CD14-positive monocyte (primary cell): ENCODE measurements at places on chromosomes 3 and 15. TPM values are rescaled to one million over a fixed set of nuclear protein-coding genes. Genes with fewer than 3 reads are reported as not detected.

The ADAMTS9 gene
- polyA plus RNA-seq = not detected

The PIGZ gene
- polyA plus RNA-seq = 1.9 TPM

The GOLGA8S gene
- 0.06 and 0.17 TPM in 2 replicates for polyA plus RNA-seq

The CYP11A1 gene
- not detected for polyA plus RNA-seq

The FANCD2OS gene
- polyA plus RNA-seq = not detected

The IL17RD gene
- polyA plus RNA-seq = not detected

The SLC9C1 gene
- not detected in 2 replicates for polyA plus RNA-seq

The VEPH1 gene
- not detected for polyA plus RNA-seq

The ZNF860 gene
- not detected for polyA plus RNA-seq

The GHRL gene
- polyA plus RNA-seq = 9.9 and 13.1 TPM in 2 replicates

The NANOGP8 gene
- polyA plus RNA-seq = not detected

The GP9 gene
- 0.18 TPM in 1 of 2 replicates, not detected in the other for polyA plus RNA-seq

The RABL3 gene
- polyA plus RNA-seq = 0.73 and 2.0 TPM in 2 replicates

The PPP1R14D gene
- polyA plus RNA-seq = not detected

The UBXN7 gene
- polyA plus RNA-seq = 13.6 TPM

The CSPG5 gene
- polyA plus RNA-seq = not detected

The RFC4 gene
- polyA plus RNA-seq = 2.2 and 6.2 TPM in 2 replicates

The C2CD4A gene
- not detected in 2 replicates for polyA plus RNA-seq

The NUDT16 gene
- polyA plus RNA-seq = 25.5 and 27.0 TPM in 2 replicates

The AMT gene
- 3.1 TPM for polyA plus RNA-seq

The GPR87 gene
- 0.15 TPM for polyA plus RNA-seq

The PEX11A gene
- polyA plus RNA-seq = 0.72 TPM

The DGKG gene
- 5.3 and 9.2 TPM in 2 replicates for polyA plus RNA-seq

The C3orf49 gene
- polyA plus RNA-seq = not detected

The LMAN1L gene
- 0.03 and 0.08 TPM in 2 replicates for polyA plus RNA-seq

The NME9 gene
- not detected for polyA plus RNA-seq

The RARB gene
- not detected for polyA plus RNA-seq

The TMEM44 gene
- polyA plus RNA-seq = not detected

The CFAP20DC gene
- polyA plus RNA-seq = not detected in 2 replicates

The TGM4 gene
- polyA plus RNA-seq = not detected

The DNAJC17 gene
- 15.7 TPM for polyA plus RNA-seq

The GNAT1 gene
- not detected for polyA plus RNA-seq

The CERS3 gene
- not detected for polyA plus RNA-seq

The CHRD gene
- polyA plus RNA-seq = not detected

The FBXW12 gene
- polyA plus RNA-seq = not detected

The ACAN gene
- not detected for polyA plus RNA-seq

The PLA2G4B gene
- 1.6 TPM for polyA plus RNA-seq

The VIPR1 gene
- 15.5 TPM for polyA plus RNA-seq

The ZBTB47 gene
- 9.8 and 10.9 TPM in 2 replicates for polyA plus RNA-seq
